ENCODE measurements at places on chromosomes 4 and X.

- DNase-seq, result no peak
These were observed 167.5 kb downstream of the ADGRA3 start for GRCh38 chr4:22348410-22348809.

GRCh38 chr4:123674762-123675465, 278.3 kb downstream of the SPRY1 start:
- DNase-seq, result no peak

DNA sequence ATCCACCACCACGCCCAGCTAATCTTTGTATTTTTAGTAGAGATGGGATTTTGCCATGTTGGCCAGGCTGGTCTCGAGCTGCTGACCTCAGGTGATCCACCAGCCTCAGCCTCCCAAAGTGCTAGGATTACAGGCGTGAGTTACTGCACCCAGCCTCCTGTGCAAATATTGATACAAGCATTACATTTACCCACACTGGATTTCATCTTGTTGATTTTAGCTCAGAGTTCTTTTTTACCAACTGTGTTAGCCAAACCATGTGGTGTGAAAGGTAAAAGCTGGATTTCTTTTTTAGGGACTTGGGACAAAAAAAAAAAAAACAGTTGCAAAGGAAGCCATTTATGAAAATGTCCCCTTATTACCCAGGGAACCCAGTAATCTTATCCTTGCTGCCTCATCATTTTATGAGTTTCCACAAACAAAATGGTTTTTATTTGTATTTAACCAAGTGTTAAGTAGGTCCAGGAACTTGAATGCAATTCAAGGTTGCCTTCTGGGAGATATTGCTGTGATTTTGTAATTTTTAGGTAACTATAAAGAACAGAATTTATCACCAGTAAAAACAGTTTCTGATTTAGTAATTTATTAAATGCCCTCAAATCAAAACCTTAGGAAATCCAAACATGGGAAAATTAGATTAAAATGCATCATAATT, 202.5 kb downstream of the PALLD start:
- DNase-seq, result no peak

DNA sequence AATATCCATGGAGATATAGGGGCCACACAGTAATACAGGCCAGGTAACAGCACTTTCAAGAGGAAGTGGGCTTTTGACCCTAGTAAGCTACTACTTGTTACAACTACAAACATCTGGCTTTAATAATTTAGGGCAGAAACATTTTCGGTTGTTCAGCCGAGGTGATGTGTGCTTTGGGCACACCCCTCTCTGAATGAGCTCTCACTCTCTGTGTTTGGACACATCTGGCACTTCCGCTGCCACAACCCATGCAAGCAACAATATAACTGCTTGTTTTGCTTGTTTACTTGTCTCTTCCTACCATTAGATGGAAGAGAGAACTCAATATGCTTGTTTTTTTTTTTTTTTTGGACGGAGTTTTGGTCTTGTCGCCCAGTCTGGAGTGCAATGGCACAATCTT, 277.2 kb downstream of the HS3ST1 start:
- DNase-seq, result no peak

DNA sequence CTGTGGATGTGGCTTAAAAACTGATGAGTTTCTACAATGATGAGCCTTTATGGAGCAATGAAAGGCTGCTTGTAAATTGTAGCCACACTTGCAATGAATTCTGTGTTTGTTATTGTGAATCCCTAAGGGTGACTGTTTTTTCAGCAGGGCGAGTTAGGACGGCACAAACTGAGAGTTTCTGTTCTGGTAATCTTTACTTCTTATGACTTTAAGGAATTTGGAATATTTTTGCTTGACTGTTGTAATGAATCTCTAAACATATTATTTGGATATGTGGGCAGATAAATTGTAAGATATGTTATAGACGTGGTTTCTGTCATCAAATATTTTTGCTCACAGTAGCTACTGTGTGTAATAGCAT, 22.2 kb downstream of the RBPJ start:
- DNase-seq, result no peak

GRCh38 chr4:52012651-52013050, 7.5 kb downstream of the LRRC66 start:
- no peak for DNase-seq

DNA sequence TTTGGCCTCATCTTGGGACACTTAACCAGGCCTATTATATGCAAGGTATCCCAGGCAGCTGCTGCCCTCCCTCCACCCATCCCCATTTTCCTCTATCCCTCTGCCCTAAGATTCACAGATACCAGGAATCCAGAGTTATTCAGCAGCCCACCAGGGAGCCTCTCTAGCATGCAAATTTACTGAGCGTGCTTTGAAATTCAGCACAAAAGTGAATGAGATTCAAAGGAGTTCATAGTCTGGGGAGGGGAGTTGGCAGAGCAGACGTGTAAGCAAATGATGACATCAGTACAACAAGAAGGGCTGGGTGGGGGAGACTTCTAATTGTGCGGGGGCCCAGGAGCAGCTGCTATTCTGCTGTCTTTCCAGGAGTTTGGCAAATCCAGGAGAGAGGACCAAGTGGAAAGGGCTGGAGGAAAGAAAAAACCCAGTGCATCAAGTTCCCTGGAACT, 1.7 kb upstream of the MTM1 start:
- DNase-seq, result no peak

DNA sequence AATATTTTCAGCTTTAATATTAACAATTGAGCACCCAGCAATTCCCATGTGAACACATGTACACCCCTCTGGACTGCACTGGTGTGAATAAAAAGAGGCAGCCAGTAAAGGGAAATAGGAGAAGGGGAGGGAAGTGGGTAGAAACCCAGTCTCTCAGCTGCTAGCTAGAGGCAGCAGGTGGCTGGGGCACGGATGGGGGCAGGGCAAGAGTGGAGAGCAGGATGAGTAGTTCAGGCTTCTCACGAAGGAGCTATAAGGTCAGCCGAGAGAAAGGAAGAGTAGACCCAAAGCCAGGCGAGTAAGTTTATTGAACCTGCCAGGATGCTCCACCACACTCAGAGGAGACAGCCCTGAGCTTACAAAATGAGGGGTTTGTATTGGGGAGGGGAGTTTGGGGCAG, 184.8 kb upstream of the MTMR8 start:
- no peak for DNase-seq

DNA sequence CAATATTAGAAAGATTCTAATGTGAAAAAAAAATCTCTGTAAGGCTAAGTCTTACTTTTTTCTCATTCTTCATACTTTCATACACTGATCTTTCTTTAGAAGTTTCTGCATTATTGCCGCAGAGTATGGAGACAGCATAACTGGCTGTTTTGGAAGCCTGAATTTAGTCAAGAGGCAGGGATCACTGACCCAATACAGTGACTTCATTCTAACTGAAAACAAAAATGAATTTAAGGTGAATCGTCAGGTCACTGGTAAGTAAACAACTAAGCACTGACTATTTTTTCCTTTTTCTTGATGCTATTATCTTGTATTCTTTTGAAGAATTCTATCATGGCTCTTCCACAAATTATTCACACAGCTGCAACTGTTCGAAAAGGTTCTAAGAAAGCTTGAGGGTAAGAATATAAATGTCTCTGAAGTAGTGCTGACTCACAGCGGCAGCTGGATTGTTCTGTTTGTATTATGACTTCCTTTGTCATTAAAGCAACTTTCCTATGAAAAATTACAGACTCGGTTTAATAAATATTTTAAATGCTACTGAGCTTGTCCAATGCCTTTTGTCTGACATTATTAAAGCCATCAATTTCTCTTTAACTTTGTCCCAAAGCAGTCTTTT, 609.3 kb downstream of the FSTL5 start:
- no peak for DNase-seq

GRCh38 chrX:106875151-106875550, 28.0 kb downstream of the RIPPLY1 start:
- DNase-seq, result no peak

DNA sequence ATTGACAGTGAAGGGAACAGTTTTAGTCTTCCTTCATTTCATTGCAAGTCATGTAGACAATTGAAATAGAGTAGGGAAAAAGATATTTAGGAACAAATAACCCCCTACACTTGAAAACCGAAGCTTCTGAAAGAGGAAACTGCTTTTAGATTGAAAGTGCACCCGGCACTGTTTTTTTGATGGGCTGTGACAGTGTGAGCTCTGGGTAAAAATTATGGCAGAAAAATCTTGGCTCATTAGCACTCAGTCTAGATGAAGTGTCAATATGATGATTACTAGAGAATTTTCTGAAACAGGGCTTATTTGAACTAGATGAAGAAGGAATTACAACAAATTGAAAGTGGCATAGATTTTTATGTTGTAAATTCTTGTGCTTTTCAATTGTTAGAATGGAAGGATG, 1132.4 kb downstream of the RAPGEF2 start:
- no peak for DNase-seq

DNA sequence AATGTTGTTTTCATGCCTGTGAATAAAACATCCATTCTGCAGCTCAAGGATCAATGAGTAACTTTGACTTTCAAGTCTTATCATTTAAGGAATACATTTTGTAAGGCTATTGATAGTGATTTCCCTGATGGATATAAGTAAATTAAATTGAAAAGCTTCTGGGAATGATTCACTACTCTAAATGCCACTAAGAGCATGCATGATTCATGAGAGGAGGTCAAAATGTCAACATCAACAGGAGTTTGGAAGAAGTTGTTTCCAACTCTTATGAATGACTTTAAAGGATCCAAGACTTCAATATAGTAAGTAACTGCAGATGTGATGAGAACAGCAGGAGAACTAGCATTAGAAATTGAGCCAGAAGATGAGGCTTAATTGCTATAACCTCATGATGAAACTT, 1487.3 kb downstream of the PCDH7 start:
- DNase-seq, result no peak

GRCh38 chr4:74428276-74428675, 16.7 kb upstream of the AREG start:
- DNase-seq, result no peak

- DNase-seq, result no peak
These were observed 84.6 kb upstream of the PPP2R3B start for GRCh38 chrX:471281-471680.

GRCh38 chrX:153370293-153371055, 30.7 kb downstream of the PNMA6E start:
- DNase-seq, result no peak

DNA sequence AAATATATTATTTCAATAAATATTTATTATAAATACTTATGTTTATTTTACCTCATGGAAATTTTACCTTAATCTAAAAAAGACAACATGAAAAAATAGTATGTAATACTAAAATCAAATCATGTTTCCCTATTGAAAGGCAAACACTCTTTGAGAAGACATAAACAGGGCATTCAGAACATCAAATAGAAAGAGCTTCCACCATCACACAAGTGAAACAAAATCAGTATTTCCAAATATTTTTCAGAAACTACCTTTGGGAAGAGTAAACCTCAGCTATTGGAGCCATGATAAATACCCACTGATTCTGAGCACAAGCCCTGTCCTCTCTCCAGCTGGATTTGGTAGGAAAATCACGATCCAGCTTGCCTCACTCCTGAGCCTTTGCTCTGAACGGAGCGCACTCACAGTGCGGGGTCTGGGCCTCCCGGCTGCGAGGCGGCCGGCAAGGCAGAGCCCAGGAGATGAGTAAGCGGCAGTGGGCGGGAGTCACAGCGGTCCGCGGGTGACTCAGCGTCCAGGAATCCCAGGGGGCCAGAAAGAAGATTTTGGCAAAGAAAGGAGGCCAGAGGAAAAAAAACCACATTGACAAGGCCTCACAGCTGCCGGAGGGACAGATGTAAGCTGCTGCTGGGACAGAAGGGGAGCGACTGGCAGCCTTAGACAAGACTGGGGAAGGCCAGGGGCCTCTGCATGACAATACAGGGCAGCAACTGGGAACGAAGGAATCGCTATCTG, 14.7 kb upstream of the ANXA5 start:
- no peak for DNase-seq

DNA sequence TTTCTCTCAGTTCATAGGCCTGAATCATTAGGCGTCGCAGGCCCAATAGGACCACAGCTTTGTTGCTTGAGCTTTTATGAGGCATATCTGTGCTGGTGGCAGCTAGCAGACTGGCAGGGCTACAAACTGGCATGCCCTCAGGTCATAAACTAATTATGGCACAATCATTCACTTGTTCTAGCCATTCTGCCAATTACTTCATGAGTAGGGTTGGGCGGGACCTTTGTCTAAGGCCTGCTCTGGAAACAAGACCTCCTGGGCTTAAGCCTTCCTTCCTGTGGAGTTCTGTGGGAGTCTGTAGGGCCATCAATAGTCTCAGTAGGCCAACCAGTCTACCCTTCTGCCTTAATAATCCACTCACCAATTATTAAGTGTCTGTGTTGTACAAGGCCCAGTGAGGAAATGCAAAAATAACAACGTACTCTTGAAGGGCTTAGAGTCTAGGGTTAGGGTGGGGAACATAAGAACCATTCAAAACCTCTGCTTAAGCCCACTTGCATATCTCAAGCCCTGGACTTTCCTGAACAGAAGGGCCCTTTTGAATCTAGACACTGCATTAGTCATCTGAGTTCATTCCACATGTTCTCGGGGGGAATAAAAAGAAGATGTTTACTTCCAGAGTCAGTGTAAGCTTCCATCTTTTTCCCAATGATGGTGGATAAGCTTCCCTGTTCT, 44.5 kb downstream of the SHROOM4 start:
- DNase-seq, result no peak

GRCh38 chr4:93203708-93204107, 624.8 kb upstream of the ATOH1 start:
- DNase-seq, result no peak

DNA sequence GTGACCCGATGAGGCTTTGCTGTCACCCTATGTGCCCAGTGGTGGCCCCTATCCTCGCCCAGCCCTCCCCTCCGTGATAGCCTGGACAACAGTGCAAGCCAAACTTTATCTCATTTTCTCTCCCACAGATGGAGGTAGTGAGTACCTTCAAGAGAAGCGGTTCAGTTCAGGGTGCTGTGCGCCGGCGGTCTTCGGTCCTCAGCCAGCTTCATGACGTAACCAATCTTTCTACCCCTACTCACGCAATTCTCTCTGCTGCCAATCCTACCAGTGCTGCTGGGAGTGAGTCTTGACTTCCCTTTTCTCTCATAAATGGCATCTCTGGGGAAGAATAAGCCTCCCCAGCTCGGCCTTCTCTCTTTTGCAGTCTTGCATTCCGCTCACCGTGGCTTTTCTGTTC, 29.5 kb downstream of the CCNQ start:
- DNase-seq, result no peak

GRCh38 chr4:68599150-68599549, 23.0 kb upstream of the UGT2B17 start:
- no peak for DNase-seq

- no peak for DNase-seq
These were observed 12.8 kb downstream of the MTM1 start for GRCh38 chrX:150581093-150581775.

- DNase-seq, result no peak
These were observed 33.9 kb downstream of the TMPRSS11A start for GRCh38 chr4:67929426-67929825.

DNA sequence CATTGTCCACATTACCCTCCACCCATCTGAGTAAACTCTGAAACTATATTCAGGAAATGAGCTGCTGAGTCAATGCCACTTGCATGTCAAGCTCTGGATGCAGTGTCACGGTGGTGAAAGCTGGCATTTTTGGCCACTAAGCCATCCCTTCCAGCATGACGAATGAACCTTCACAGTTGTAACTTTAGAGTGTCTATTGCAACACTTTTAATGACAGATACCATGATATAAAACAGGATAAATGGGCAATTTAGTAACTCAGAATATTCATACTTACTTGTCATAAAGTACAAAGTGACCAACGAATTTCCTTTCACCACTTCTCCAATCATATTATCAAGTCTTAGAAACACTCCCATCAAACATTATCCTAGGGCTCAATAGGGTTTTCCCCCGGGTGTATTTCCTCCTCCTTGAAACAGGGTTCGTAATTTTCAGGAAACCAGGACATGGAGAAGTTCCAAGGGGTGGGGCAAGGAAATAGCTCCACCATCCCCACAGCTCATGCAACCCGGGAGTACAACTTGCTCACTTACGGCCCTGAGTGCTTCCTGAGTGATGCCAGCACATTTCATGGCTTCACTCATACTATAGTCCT, 73.1 kb downstream of the MTHFD2L start:
- DNase-seq, result no peak

Data from stimulated activated CD4-positive, alpha-beta T cell treated with anti-CD3 and anti-CD28 coated beads, Interleukin-1b, Interleukin-23, amount 100 ng/mL, for 24 hours (primary cell).